ENCODE measurements at places on chromosomes 12 and 14.

- no peak for DNase-seq
Measured at GRCh38 chr14:75060420-75060819, 3.4 kb downstream of the ACYP1 start.

DNA sequence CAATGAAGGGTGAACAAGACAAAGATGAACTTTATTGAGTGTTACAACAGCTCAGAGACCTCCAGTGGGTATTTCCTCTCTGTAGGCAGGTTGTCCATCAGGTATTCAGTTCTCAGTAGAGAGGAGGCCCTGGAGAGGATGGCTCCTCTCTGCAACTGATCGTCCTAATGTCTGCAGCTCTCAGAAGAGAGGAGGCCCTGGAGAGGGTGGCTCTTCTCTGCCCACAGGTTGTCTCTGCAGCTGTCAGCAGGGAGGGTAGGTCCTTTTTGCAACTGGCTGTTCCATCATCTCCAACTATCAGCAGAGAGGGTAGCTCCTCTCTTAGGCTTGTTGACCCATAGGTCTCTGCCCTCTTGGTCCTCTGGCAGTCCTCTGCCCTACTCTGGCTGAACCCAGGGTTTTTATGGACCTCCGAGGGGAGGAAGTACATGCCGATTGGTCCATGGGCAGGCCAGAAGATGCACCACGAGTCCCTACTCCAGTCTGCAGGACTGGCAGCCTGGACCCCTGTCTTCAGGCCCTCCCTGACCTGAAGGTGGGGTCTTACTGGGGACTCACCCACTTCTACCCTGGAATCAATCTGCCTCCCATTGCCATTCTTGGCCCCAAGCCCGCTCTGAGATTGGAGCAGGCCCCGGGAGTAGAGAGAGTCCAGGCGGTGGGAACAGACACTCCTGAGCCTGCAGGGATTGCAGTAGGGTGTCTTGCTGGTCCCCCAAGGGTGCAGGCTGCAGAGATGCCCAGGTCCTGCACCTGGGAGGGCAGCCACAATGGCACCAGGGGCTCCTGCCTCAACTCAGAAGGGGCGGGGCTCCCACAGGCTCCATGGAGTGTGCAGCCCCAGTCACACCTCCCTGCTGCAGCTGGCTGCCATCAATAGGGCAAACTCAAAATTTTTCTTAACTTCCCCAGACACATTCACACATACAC lies 2.3 kb downstream of the TMEM116 start:
- no peak for DNase-seq

DNA sequence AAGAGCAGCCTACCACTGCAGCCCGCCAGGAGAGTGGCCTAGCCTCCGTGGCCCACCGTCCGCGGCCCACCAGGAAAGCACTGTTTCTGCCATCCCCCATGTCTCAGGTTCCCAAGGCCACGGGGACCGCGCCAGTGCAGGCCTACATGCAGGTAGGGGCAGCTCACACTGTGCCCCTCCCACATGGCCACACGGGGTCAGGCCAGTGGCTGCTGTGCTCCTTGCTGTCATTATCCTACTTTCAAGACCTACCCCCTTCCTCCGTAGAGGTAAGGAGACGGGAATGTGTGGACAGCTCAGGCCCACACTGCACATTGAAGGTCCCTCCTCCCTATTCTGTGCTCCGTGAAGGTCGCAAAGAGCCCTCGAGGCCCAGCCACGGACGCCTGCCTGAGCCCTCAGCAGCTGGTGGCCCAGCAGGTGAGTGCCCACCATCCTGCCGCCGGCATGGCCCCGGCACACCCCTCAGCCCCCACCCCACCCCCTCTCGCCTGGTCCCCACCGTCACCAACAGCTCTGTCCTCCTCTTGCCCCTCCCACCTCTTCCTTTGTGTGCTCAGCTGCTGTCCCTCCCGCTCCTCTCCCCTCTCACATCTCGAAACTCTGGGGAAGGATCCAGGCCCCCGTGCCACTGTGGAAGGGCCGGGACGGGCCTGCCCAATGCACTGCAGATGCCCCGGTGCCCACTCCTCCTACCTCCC lies 10.0 kb downstream of the DDX51 start:
- peak; percentile 30 for DNase-seq

- no peak for DNase-seq
Measured at GRCh38 chr12:39586816-39587215, 32.8 kb downstream of the ABCD2 start.

GRCh38 chr12:65308006-65308405 lies 29.5 kb downstream of the MSRB3 start:
- DNase-seq = no peak
